Stimulated activated CD8-positive, alpha-beta memory T cell treated with anti-CD3 and anti-CD28 coated beads, Interleukin-15, amount 100 ng/mL, for 48 hours (primary cell): ENCODE measurements at places on chromosomes 12 and 14.

- no peak for DNase-seq
These were observed 292.9 kb downstream of the BMP4 start for GRCh38 chr14:53663709-53664108.

- no peak for DNase-seq
These were observed 621.9 kb upstream of the TBX3 start for GRCh38 chr12:115305867-115306266.

DNA sequence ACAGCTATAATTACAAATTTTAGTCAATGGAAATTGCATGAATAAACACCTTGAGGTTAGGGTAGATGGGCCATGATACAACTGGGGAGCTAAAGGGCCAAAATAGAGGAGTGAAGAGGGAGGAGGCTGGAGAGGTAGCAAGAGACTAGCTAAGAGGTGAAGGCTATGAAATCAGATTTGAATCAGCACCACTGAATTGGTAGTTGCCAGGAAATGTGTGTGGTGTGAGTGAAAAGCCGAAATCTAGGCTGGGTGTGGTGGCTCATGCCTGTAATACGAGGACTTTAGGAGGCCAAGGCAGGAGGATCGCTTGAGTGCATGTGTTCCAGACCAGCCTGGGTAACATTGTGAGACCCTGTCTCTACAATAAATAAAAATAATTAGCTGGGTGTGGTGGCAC lies 22.7 kb downstream of the YY1 start:
- DNase-seq: peak; percentile 32

DNA sequence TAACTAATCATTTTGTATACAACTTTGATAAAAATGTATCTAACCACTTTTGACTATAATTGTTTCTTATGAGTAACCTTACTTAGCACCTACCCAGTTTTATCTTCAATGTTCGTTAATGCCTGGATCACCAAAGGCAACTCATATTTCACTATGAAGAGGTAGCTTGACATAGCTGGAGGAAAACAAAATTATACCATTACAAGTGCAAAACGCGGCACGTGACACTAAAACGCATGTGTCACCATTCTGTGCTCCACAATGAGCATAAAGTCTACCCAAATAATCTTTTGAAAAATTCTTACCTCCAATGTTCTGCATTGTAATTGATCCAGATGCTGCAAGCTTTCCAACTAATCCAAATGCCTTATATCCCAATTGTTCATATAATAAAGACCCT lies 5.8 kb downstream of the SLC38A2 start:
- DNase-seq: no peak

GRCh38 chr14:98501335-98501734 lies 770.7 kb downstream of the BCL11B start:
- DNase-seq: no peak

DNA sequence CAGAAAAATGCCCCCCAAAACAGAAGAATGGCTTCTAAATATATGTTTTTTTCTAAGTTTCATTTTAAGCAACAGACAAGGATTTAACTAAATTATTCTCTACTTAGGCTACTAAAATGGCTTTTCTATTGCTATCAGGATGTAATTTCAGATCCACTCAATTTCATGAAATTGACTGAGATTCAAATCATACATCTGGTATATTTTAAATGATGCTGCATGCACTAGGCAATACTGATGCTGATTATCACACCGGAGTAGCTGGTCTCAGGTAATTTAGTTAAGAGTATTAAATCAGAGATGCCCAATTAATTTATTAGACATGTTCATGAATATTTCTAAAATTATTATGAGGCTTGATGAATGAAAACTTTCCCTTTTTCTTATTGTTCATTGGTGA lies 151.7 kb downstream of the APAF1 start:
- no peak for DNase-seq

- no peak for DNase-seq
These were observed 37.9 kb upstream of the ALDH2 start for GRCh38 chr12:111728795-111729194.

GRCh38 chr14:99884834-99885648 lies 91.8 kb downstream of the EML1 start:
- no peak for DNase-seq

- DNase-seq: no peak
These were observed 4.3 kb downstream of the OLR1 start for GRCh38 chr12:10167599-10167998.

GRCh38 chr12:113634474-113634873 lies 162.8 kb upstream of the LHX5 start:
- DNase-seq: no peak

GRCh38 chr12:64102339-64102738 lies 119.8 kb downstream of the KICS2 start:
- DNase-seq: no peak

DNA sequence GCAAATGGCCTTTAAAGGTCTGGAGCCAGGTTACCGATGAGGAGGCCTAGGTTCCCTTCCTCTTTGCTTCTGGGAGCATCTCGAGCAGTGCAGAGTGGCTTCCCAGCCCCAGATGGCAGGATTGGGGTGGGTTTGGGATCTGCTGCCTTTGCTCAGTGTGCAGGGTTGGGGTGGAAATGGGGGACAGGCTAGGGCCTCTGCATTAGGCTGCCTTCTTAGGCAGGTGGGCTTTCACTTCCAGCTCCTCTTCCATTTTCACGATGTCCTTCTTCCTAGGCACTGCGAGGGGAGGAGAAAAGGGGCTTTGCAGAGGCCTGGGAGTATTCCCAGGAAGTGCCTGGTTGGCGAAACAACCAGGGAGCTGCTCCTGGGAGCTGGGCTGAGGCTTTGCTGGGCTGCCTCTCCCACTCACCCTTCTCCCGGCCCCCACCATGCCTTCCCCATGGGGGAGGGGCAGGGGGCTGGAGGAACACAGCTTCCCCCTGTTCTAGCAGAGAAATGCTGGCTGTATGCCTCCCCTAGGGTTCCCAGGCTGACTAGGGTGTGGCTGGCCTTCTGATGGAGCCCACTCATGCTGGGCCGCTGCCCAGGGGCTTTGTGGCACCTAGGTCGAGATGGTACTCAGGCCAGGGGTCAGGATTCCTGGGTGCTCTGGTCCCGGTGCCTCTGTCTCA lies 2.4 kb downstream of the NR4A1 start:
- DNase-seq: no peak

GRCh38 chr14:22883173-22883976 lies at the start of gene REM2:
REM2 (plus strand) TSS chr14:22883222; CDS start chr14:22883288, 66 bp downstream.
- no peak for DNase-seq

DNA sequence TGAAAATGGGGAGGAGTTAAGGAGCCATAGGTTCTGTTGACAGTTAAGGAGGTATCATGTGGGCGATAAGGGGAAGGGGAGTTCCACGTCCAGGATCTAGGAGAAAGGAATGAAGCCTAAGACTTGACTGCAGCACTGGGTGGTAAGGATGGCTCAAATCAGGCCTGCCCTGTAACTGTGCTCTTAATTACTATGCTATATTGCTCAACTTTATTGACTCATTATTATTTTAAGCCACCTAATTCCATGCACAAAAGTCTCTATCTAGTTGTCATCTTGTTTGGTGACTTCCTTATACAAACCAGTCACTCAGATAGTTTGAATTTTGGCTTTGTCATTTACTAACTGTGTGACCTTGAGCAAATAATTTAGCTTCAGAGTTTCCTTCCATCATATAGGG lies 242.1 kb upstream of the ARHGAP5 start:
- no peak for DNase-seq

GRCh38 chr12:102631274-102631673 lies 150.9 kb upstream of the IGF1 start:
- DNase-seq: no peak

DNA sequence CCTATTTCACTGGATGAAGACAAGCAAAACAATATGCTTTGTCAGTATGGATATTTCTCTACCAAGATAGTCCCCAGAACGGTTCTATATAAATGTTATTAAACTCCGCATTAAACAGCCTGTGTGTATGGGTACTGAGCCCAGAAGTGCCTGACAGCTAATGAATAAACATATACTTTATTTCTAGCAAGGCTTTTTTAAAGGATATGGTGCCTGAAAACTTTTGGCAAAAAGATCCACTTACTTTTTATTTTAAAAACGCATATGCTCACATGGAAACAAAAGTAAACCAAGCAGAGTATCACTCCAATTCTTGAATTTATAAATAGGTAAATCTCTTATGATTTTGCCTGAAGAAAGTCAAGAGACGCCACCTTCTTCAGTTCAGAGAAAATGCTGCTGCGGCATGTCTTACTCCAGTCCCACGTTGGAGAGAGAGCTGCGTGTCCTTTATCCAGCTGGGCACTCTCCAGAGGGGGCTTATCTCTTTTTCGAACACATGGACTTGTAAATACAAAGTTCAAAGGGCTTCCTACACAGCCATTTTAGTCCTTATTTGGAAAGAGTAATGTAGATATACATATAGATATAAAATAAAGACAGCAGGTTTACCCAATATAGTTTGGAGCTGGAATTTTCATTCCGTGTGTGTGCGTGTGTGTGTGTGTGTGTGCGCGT lies 264.2 kb downstream of the ADAMTS20 start:
- DNase-seq: no peak

DNA sequence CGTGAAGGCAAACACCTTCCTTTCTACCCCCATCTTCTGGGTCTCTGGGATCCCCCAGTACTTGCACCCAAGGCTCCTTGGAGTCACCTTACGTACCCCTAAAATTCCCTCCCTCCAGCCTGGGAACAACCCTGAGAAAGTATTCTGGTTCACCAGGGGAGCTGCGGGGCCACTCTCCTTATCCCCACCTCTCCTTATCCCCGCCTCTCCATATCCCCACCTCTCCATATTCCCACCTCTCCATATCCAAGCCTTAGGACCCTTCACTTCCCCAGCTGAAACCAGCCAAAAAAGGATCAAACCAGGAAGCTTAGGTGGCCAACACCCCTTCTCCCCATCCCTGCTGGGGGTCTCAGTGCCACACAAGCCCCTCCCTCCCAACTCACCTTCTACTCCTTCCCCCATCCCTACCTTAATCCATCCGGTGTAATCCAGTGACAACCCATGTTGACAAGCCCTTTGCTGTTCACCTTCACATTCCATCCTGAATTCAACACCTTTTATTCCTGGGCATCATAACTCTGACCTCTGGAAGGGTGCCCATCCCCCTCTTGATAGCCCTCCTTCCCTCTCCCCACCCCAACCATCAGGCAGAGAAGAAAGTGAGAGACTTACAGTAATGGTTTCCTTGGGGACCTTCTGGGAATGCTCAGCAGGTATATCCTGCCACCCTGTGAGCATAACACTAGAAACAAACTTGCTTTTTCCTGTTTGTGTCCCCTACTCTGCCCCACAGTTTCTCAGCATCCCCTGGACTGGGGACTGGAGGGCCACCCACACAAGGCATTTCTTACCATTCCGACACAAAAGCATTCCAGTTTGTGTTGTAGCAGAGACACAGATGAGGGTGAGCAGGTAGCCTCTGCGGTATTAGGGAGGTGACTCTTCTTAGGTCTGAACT lies 1.6 kb upstream of the MSI1 start:
- DNase-seq: no peak

- DNase-seq: no peak
These were observed 47.1 kb downstream of the GALNT9 start for GRCh38 chr12:132282031-132282949.

GRCh38 chr12:3091382-3092241 lies 14.4 kb downstream of the TSPAN9 start:
- DNase-seq: no peak

DNA sequence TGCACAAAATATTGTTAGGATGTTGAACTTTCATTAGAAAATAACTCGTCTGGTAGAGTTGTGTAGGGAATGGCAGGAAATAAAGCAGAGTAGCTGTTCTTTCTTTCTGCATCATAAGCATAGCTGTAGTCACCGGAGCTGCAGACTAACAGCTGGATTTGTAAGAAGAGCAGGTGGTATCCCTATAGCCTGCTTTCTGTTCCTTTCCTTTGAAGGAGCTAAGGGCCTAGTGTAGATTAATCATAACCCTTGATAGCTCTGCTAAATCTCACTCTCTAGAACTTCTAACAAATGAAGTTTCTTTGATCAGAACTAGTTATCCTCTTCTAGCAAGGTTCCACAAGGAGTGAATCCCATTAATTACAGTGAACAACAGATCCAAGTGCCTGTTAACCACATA lies 3.5 kb downstream of the LMO3 start:
- DNase-seq: no peak

DNA sequence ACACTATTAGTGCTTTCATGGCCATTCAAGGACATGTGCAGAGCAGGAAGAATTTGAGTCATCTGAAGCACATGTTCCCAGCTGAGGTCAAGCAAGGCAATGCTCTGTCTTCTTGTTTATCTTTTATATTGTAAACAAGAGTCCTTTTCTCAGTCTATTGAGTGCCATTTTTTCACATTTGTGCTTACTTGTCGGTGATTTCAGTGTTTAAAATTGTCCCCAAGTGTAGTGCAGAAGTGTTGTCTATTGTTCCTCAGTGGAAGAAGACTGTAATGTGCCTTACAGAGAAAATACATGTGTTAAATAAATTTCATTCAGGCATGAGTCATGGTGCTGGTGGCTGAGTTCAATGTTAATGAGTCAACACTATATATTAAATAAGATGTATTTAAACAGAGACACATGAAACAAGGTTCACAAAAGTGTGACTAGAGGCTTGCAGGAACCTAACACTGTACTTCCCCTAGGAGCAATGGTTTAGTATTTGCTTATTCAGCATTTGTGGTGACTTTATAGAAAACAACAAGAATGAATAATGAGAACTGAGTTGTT lies 391.1 kb downstream of the LRIG3 start:
- DNase-seq: no peak

- DNase-seq: no peak
These were observed 22.4 kb downstream of the DENND5B start for GRCh38 chr12:31568498-31568897.

DNA sequence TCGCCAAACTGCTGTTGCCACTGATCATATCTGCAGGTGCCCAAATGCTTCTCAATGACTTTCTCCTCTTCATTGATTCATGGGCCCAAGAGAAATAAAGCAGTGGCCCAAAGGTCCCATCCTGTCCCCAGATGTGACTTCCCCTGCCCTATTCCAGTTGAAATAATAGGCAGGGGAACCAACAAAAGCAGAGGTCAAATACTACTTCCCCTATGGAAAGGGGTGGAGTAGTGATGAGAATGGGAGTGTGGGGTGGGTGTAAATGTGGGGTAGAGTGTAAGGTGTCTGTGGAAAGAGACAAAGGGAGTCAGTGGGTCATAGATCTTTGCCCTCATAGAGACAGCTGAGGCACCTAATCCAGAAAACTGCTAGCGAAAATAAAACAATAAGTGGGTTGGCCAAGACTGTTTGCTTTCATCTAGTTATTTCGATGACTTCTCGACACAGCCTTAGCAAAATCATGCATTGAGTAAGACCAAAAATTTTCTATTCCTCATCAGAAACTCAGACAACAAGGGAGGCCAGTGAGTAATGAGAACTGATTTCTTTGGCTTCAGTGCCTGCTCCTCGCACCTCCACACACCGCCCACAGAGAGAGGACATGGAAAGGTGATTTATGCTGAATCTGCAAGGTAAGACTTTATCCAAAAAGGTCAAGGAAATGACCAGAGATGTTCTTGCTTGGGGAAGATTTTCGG lies 10.9 kb upstream of the IL22 start:
- DNase-seq: no peak

- DNase-seq: no peak
These were observed 14.8 kb upstream of the GABARAPL1 start for GRCh38 chr12:10197879-10198278.
